ENCODE measurements at places on chromosomes 7 and 10.

GRCh38 chr10:128230401-128230800, 104.2 kb upstream of the MKI67 start:
- no peak for DNase-seq

- DNase-seq = no peak
These were observed 1.0 kb downstream of the NT5C2 start for GRCh38 chr10:103192089-103192450.

DNA sequence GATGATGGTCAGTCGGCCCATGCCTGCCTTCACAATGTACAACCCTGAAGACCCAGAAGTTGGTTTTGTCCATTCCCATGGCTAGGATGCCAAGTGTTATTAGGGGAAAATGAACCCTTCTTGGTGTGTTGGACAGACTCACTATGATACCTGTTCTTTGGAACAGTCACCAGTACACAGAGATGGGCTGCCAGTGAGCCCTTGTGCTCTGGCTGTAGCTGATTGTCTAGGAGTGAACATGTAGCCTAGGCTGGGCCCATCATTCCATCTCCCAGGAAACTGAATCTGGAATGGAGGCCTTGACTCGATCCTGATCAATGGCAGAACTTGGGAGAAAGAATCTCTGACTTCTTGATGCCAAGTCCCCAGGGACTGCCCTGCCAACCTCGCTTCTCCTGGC, 188.9 kb downstream of the EVX1 start:
- no peak for DNase-seq

- no peak for DNase-seq
These were observed 92.7 kb upstream of the MKX start for GRCh38 chr10:27838361-27838760.

GRCh38 chr10:80260295-80261243, 28.9 kb downstream of the MAT1A start:
- peak; percentile 45 for DNase-seq

DNA sequence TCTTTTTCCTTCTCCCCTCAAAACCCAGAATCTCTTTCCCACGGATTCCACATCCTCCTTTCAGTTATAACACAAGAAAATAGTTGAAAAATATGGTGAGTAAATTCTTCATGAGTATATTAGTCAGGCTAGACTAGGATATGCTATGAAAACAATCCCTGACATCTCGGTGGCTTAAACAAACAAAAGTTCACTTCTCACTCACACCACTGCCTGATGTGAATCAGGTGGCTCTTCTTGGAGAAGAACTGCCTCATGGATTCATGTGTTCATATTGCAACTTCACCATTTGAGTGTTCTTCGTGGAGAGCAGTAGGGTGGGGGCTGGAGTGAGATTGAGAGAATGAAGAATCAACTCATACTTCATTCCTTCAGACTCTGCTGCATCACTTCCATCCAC, 204.1 kb downstream of the PHF14 start:
- DNase-seq = no peak

DNA sequence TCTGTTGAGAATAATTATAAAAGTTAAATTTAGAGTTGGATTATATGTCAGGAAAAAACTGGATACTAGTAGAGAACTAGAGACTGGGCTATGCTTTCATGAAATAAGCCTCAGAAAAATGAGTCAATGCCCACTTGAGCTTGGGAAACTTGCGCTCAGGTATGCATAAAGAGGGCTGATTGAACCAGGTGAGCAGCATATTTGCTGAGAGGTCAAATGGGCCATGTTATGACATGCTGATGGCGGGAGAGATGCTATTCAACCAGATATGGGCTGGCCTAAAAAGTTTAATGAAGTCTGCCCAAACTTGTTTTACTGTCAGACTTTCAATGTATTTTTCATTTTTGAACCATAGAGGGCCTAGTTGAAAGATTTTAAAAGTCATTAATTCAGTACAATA, 837.6 kb upstream of the GHITM start:
- DNase-seq = no peak

DNA sequence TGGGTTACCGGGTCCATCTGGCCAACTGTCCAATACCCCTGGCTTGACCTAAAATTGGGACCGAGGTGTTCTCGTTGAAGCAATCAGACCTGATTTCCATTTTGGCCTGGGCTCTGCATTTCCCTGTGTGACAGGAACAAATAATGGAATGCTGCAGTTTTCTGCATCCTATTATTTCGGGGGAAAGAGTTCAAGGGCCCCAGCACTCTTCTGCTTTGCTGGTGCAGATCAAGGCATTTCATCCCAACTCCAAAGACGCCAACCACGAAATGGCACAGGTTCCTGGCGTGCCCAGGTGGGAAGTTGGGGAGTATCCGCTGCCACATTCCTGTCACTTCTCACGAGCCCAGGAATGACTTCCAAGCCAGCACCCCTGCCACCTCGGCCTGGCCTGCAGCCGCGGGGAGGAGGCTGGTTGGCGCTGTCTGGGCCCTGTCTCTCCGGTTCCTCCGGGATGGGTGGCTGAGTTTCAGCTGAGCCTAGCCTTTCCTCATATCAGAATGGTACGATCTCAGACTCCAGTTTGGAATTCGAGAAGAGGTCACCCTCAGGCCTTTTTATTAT, 56.5 kb downstream of the FAM171A1 start:
- DNase-seq = no peak

GRCh38 chr10:70190102-70190501, 19.8 kb upstream of the SAR1A start:
- no peak for DNase-seq

GRCh38 chr10:93746844-93747284, 10.9 kb upstream of the LGI1 start:
- no peak for DNase-seq

DNA sequence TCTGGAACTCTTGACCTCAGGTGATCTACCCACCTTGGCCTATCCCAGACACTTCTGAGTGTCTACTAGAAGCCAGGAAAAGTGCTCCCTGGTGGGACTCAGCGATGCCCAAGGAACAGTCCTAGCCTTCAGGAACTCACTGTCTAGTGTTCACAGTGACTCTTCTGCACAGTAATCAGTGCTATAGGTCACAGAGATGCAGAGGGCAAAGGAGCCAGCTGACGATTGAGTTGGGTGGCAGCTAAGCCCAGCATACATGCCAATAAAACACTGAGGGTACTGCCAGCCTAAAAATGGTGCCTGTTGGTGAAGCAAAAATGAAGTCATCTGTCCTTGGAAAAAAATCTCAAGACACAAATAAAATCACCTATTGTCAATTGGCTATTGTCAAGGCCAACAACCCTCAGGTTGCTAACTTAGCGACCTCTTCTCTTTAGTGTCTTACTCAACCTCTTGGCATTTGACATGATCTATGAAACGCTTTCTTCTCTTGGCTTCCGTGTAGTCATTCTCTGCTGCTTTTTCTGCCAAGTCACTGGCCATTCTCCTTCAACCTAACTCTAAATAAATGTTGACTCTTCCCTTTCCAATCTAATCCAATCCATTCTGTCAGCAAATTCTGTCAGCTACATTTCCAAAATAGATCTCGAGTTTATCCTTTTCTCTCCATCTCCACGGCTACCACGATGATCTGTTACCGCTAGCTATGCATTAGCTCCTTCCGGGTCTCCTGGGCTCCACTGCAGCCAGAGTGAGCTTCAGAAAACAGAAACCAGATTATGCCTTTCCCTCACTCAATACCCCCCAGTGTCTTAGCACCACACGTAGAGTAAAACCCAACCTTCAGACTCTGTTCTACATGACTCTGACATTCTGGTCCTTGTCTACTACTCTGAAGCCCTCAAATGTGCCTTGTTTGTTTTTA, 99.2 kb downstream of the ATXN7L1 start:
- DNase-seq = no peak

GRCh38 chr7:98217623-98218582, 6.7 kb downstream of the BHLHA15 start:
- DNase-seq = no peak

- DNase-seq = no peak
These were observed 140.4 kb upstream of the NPY start for GRCh38 chr7:24143547-24143946.

DNA sequence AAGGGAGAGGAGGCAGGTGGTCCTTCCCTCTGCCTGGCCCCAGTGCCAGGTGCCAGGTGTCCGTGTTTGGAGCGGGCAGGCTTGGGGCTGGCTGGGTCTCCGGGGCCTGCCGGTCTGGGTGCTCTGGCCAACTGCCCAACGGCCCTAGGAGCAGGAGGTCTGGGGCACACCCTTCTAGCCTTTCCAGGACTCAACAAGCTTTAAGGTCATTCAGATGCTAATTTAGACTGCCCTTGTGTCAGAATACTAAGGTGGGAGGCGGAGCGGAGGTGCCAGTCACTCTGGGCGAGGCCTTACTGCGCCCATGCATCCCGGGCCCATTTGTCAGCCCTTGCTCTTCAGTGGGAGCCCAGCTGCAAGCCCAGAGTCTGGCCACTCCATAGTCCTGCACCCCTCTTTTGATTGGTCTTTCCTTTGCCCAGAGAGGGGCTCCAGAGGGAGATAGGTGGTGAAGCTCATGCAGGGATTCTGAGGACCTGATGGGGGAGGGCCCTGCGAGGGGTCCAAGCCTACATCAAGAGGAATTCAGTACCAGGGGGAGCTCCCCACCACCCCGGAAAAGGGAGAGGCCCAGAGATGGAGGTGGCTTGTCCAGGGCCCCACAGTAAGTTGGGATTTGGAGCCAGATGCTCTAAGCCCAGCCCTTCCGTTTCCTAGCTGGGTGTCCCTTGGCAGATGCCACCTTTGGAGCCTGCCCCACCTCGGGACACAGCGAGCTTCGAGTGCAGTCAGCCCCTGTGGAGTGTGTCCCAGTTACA, 1.3 kb downstream of the PGAM2 start:
- peak; percentile 26 for DNase-seq

- DNase-seq = no peak
These were observed 196.4 kb downstream of the SDHAF3 start for GRCh38 chr7:97313900-97314299.

GRCh38 chr10:11337516-11337915, 273.9 kb downstream of the USP6NL start:
- DNase-seq = no peak

DNA sequence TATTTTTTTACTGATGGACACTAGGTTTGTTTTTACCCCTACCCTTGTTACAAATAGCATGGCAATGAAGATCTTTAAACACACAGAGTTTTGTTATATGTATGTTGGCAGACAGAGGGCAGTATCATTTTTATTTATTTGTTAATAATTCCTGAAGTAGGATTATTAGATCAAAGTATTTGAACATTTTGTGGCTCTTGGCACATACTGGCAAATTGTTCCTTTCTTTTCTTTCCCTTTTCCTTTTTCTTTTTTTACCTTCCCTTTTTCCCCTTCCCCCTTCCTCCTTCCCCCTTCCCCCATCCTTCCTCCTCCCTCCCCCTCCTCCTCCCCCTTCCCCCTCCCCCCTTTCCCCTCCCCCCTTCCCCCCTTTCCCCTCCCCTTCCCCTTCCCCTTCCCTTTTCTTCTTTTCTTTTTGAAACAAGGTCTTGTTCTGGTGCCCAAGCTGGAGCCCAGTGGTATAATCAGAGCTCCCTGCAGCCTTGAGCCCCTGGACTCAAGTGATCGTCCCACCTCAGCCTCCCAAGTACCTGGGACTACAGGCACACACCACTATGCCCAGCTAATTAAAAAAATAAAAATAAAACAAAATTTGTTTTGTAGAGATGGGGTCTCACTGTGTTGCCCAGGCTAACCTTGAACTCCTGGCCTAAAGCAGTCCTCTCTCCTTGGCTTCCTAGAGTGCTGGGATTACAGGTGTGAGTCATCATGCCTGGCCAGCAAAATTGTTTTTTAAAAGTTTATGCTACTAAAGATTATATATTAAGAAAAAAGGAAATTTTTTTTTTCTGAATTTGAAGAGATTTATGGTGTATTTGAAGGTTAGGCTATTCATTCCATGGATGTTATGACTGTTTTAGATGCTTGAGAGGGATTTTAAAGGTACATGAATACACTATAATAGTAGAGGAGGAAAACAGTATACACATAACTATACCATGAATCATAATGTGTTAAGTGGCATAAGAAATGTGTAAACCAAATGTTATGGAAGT, 39.3 kb downstream of the SEPTIN7 start:
- no peak for DNase-seq

DNA sequence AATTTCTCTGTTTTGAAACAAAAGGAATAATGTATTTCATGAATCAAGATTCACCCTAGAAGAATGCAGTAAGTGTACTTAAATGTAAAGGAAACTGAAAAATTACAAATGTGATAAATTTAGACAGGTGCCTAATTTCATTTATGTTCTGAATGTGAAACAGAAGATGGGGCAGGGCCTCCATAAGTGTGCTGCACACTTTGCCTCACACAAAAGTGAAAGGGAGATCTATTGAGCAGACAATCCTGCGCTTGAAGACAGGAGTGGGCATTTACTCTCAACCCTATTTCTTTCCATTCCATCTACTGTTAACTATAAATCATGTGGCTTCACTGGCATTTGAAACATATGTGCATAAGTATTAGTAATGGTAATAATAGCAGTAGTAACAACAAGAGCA, 36.2 kb downstream of the GNG11 start:
- no peak for DNase-seq

DNA sequence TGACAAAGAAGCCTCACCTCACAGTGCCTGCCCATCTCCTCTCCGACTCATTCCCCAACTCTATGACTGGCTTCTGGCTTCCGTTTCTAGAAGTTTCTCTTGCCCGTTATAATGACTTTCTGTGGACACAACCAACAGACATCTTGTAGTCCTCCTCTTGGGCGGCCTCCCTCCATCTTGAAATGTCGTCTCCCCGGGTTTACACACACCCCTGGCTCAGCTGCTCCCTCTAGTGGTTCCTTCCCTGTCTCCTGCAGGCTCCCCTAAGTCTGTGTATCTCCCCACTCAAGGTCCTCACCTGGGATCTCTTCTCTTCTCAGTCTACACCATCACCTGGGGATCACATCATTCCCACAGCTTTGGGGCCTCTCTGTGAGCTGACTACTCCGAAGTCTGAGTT, 123.4 kb upstream of the NEBL start:
- no peak for DNase-seq

DNA sequence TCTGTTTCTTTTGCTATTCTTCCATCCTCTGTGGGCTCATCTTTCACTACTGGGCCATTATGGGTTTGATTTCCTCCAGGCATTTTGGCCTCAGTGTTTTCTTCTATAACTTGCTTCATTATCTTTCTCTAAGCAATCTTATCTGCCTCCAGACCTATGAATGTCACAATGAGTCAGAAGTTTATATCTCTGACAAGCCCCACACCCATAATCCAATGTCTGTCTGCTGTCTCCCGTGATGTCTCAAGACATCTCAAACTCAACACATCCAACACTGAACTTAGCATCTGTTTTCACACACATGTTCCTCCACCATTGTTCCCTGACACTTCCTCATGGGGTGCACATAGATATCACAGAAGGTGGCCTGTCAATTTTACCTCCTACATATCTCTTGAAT, 46.7 kb upstream of the RHOBTB1 start:
- no peak for DNase-seq

- no peak for DNase-seq
These were observed 2.0 kb downstream of the PIP4K2A start for GRCh38 chr10:22712211-22712955.

GRCh38 chr7:137572056-137572784, 228.7 kb upstream of the PTN start:
- no peak for DNase-seq

Data from activated naive CD8-positive, alpha-beta T cell treated with anti-CD3 and anti-CD28 coated beads, Interleukin-2, amount 10 ng/mL, durations not matched to agents 7 days and 5 days (primary cell).